Left ventricle myocardium inferior (tissue), 1 donor: ENCODE measurements at places on chromosomes 5 and 9. TPM values are rescaled to one million over a fixed set of nuclear protein-coding genes. Genes with fewer than 3 reads are reported as not detected.

- DNase-seq = no peak
Observed at GRCh38 chr5:43676083-43676840, 73.3 kb downstream of the NNT start.

DNA sequence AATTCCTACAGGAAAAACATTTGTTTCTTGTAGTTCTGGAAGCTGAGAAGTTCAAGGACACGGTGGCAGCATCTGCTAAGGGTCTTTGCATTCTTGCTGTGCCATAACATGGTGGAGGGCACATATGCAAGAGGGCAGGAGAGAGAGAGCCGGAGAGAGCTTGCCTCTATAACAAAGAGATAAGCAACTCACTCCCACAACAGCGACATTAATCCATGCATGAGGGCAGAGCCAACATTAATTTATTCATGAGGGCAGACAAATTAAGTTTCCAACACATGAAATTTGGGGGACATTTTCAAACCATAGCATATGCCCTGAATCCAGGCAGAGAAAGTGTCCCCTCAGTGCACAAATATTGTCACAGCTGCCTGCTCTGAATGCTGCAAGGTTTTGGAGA, 4.4 kb upstream of the GTF3C5 start:
- DNase-seq = no peak

Gene MSMP
- total RNA-seq = not detected

Gene SLC6A7
- total RNA-seq = not detected

Gene GDA
- 0.85 TPM for total RNA-seq

Gene PCA3
- total RNA-seq = not detected
